ENCODE measurements at places on chromosomes 2 and 18. TPM values are rescaled to one million over a fixed set of nuclear protein-coding genes. Genes with fewer than 3 reads are reported as not detected.

Gene RAB27B
- total RNA-seq: 0.08 TPM

Gene GPR75
- 3.0 TPM for total RNA-seq

Gene CYP26B1
- total RNA-seq: 7.0 TPM

Gene FSHR
- total RNA-seq: not detected

Gene RGPD3
- 0.08 TPM for total RNA-seq

Gene COLEC12
- total RNA-seq: 5.5 TPM

Gene ZNG1B
- total RNA-seq: 28.6 TPM

Gene RDH14
- 35.4 TPM for total RNA-seq

Gene RAPGEF4
- total RNA-seq: 12.6 TPM

Gene EPB41L3
- total RNA-seq: 14.0 TPM

Gene TNFRSF11A
- 1.0 TPM for total RNA-seq

DNA sequence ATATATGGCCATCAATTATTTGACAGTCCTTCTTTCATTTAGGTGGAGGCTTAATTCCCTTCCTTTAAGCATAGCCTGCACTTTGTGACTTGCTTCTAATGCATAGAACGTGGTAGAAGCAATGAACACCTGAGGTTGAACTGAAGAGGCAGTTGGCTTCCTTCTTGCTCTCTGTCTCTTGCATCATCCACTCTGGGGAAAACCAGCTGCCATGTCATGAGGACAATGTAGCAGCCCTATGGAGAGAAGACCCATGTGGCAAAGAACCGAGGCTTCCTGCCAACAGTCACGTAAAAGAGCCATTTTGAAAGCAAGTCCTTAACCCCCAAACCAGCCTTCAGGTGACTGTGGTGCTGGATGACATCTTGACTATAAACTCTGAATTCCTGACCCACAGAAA lies 46.8 kb downstream of the ATOH8 start:
- DNase-seq: peak; percentile 27

DNA sequence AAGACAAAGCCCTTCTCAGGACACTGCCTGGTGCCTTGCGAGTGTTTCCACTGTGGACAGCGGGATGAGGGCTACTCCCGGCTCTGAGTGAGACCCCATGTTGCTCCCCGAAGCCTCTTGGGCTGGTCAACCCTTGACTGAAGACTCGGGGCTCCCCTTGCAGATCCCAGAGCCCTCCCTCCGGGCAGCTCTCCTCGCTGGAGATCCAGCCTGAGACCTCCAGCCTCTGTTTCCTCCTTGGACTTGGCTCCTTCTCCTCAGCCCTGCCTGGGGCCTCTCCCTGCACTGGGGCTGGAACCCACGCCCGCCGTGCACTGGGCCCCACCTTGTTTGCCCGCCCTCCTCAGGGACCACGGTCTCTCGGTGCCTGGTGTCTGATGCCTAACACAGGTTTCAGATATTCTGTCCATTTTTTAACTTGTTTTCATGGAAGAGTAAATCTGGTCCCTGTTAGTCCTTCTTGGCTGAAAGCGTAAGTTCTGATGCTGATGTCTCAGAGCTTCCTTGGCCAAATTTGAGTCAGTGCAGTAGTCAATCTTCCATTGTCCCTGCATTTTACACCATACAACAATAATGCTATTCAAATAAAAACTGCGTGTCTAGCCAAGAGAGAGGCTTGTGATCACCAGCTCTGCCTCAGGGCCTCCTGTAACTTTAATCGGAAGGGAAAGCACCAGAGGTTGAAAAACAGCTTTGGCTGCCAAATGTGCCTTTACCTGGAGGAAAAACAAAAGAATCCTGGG lies 139.3 kb upstream of the CTDP1 start:
- no peak for DNase-seq

DNA sequence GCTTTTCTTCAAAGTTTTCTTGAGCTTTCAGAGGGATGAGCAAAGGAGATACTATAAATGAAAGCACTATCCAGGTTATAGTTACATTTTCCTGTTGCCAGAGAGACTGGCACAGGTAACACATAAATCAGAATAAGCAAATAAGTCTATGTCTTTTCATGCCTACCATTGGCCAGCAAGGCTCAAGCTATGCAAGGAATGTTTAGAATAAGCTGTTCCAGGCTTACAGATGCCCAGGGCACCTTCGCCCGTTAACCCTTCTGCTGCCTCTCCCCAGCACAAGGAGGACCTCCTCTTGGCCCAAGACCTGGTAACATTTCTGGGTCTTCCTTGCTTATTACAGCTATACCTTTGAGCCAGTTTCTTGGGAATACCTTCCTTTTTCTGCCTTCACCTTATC lies 233.7 kb upstream of the MEIS1 start:
- no peak for DNase-seq

GRCh38 chr2:8575038-8575833 lies 106.6 kb upstream of the ID2 start:
- DNase-seq: no peak

- peak; percentile 69 for DNase-seq
Measured at GRCh38 chr2:239321596-239322415, 79.0 kb downstream of the HDAC4 start.

- DNase-seq: no peak
Measured at GRCh38 chr2:237714690-237715458, 83.7 kb upstream of the RBM44 start.

DNA sequence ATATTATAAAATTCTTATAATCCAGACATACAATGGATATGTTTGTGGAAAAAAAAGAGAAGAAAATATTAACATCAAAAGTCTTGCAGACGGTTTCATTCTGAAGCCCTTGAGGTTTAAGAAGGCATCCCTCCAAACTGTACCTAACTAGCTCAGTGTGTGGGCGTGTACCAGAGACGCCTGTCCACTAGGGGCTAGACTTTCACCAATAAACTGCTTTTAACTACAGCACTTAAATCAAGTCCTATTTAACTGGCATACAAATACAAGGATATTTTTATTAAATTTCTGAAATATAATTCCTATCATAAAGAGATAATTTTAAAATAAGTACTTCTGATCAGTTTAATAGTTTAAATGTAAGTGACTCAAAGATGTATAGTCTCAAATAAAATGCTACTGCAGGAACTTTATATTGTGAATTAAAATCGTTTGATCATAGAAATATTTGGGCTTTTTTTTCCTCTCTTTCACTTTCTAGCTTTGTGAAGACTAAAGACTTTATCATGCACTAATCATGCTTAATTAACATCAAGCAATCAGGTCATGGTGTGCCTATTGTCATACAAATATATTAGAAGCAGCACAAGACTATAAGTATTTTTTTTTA lies 437.7 kb downstream of the SATB2 start:
- no peak for DNase-seq

DNA sequence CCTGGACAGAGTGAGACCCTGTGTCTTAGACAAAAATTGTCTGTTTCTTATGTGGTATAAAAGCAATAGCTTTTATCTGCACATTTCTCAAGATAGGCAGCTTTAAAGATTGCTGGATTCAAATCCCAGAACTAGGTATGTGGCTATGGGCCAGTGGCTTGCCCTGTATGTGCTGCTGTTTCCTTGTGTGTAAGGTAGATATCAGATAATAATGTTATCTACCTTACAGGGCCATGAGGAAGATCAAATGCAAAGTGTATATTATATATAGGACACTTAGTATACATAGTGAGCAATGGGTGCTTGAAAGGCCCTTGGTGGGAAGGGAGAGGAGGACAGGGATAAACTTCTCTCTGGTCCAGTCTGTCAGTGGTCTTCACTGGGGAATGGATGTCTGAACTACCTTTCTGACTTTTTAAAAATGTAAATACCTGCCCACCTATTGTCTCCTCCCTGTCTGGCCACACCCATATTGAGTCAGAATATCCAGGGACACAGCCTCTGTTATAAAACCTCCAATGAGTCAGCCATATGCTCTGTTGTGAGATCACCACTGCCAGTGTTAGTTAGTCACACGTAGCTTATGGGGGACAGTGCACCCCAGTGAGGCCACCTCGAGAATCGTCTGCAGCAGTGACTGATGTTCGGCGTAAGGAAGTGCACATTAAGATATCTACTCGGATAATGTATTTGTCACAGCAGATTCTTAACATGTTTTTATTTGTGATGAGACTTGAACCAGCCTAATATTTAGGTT lies 383.4 kb downstream of the PTPRM start:
- no peak for DNase-seq

DNA sequence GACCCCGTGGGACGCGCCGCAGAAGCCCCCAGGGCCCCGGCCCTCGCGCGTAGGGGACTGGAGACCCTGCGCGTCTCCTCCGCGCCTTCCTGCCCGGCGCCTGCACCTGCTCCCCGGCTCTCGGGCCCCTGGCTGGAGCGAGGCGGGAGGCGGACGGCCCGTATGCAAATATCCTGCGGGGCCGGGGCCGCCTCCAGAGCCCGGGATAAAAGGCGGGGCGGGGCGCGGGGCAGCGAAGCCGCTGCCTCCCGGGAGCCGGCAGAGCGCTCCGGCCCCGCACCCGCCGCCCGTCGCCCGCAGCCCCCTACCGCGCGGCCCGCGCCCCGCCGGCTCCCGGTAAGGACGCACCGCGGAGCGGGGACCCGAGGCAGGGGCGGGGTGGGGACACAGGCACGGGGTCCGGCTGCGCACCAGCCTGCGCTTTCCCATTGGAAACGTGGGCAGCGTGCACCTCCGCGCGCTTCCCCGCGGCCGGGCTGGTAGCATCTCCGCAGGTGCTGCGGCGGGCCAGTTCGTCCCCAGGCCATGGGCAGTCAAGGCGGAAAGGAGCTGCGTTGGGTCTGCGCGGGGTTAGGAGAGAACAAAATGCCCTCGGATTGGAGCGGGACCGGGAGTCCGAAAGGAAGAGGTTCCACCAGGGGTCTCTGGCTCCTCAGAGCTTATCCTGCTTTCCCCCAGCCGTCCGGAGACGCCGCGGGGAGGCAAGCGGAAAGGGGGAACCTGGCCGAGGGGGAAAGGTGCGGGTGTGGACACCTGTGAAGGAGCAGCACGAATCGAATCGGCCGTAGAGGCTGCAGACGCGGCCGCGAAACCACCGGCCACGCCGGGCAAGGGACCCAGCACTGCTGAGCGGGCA lies at the start of gene ATP6V1C2:
Gene ATP6V1C2, plus strand, starts transcription at position 235 of the 856 bp plus-strand sequence. CDS start 1,220 bp downstream, outside the sequence.
- no peak for DNase-seq

DNA sequence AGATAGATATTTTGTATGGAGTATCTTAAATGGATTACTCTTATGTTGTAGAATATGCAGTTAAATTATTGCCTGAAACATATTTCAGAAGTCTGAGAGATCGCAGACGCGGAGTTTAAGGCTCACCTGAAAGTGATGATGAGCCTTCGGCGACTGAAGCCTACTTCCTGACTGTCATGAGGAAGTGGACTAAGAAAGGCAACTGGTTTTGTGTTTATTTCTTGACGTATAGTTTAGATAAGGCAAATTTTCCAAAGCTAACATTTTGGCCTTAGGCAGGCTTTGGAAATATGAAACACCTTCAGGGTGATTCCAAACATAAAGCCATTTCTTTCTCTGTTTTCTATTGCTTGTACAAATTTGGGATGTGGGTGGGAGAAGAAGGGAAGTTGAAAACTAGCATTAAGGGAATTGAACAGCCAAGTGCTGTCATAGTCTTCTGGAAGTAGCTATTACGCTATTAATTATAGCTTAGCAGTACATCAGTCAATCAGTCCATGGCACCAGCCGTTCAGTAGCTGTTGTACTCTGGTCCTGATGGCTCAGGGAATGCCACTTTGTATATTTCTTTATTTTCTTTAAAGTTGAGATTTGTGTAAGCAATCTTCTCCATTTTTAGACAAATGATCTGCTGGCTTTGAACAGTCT lies 1.5 kb downstream of the GRHL1 start:
- no peak for DNase-seq

- no peak for DNase-seq
Measured at GRCh38 chr2:109102588-109103233, 26.3 kb upstream of the SH3RF3 start.

DNA sequence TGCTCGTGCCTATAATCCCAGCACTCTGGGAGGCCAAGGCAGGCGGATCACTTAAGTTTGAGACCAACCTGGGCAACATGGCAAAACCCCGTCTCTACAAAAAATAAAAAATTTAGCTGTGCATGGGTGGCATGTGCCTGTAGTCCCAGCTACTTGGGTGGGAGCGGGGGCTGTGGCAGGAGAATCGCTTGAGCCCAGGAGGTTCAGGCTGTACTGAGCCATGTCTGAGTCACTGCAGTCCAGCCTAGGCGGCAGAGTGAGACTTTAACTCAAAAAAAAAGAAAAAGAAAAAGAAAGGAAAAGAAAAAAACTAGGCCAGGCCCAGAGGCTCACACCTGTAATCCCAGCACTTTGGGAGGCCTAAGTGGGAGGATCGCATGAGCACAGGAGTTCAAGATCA lies 30.8 kb downstream of the TWSG1 start:
- no peak for DNase-seq

GRCh38 chr2:239233576-239233975 lies 167.2 kb downstream of the HDAC4 start:
- no peak for DNase-seq

DNA sequence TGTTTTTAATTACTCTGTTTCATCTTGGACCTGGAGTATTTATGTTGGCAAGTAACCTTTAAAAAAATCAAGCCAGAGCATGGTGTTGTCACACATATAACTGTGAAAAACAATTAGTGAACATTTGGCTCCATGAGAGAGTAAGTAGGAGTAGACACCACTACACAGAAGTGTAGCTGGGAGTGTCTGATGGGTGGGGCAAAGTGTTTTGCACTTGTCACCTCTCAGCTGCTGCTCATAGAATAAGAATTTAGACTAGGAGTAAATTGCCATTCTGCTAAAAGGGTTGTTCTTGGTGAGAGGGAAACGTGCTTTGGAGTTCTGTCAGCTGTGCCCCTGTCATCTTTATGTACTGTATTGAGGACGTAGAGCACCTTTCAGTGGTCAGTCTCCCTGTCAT lies 114.5 kb downstream of the TTC27 start:
- no peak for DNase-seq

GRCh38 chr2:79100285-79100684 lies 12.5 kb upstream of the REG1B start:
- DNase-seq: no peak

DNA sequence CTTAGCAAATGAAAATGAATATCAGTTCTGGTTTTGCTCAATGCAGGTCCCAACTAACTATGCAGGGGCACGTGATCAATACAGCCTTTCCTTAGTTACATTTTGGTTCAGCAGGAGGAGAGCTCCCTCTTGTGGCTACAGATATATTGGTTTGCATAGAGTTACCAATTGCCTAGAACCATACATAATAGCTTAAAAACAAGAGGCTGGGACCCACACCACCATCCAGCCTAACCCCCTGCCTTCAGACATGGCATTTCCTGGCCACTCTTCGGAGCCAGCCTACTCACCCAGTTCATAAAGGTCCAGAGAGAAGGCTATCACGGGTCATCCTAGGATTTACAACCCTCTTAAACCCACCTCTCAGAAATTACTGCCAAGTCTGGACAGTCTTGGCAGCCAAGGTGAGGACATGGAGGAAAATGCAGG lies 10.5 kb downstream of the CCDC93 start:
- no peak for DNase-seq

- DNase-seq: no peak
Measured at GRCh38 chr2:168552450-168552856, 96.4 kb downstream of the CERS6 start.

- no peak for DNase-seq
Measured at GRCh38 chr2:70047451-70047850, 39.8 kb upstream of the PCBP1 start.

GRCh38 chr2:234071664-234072063 lies 21.2 kb downstream of the SPP2 start:
- DNase-seq: no peak

- peak; percentile 56 for DNase-seq
Measured at GRCh38 chr2:1621041-1621440, 123.3 kb downstream of the PXDN start.

GRCh38 chr18:46702471-46702870 lies 45.5 kb upstream of the LOXHD1 start:
- DNase-seq: no peak

GRCh38 chr18:9986156-9986930 lies 72.5 kb downstream of the VAPA start:
- DNase-seq: no peak

GRCh38 chr2:128696421-128696820 lies 377.8 kb upstream of the HS6ST1 start:
- no peak for DNase-seq
